CD4-positive, alpha-beta T cell treated with Interleukin-21 for 1 hour (primary cell): ENCODE measurements at places on chromosomes 12 and 14.
A peak's percentile ranks its signal among the peaks of the same experiment; 100 is the strongest.

DNA sequence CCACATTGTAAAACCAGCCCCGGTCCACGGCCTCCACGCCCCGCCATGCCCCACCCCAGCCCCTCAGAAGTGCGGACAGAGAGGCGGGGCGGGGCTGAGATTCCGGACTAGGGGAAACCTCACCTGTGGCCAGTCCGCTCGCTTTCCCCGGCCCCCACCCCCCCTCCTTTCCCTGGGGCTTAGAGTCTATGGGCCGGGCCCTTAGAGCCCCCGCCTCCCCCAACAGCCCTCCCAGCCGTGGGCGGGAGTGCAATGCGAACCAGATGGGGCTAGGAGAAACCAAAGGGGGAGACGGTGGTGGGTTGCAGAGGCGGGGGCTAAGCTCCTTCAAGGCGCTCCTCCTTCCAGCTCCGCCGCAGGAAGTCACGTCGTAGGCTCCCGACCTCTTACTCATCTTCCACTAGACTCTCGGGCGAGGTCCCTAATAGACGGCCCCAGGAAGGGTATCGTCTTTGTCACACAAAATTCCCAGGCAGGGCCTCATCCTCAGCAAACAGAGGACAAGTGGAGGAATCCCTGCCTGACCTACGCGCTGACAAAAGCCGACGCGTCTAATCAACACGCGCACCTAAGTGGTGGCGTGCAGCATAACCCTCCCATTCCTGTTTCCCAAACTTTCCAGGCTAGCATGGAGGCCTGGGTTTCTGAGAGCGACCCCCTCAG, 1.1 kb upstream of the NAB2 start:
- peak; percentile 81 for DNase-seq

GRCh38 chr12:8584004-8584403, 28.7 kb downstream of the AICDA start:
- no peak for DNase-seq

DNA sequence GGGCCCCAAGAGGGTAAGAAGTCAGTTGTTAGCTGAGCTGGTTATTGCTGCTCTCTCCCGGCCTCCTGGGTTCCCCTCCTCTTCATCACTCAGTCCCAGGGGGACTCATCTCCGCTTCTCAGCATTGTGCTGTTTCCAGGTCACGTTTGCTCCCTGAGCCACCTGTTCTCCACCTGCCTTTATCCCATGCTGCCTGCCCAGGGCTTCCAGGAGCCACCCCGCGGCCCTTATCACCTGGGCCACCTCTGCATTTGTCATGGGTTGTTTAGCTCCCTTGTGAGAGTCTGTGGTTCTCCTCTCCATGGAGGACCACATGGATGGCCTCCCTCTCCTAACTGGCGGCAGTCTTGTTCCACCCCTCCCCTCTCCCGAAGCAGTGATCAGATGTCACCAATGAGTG, 36.0 kb downstream of the SYNDIG1L start:
- no peak for DNase-seq

- DNase-seq, result peak; percentile 62
These were observed at the start of gene SETD1B for GRCh38 chr12:121803861-121804416. SETD1B (plus strand) TSS chr12:121804009; CDS start chr12:121804738, 729 bp downstream.

GRCh38 chr12:3230758-3231375, 153.7 kb downstream of the TSPAN9 start:
- no peak for DNase-seq

DNA sequence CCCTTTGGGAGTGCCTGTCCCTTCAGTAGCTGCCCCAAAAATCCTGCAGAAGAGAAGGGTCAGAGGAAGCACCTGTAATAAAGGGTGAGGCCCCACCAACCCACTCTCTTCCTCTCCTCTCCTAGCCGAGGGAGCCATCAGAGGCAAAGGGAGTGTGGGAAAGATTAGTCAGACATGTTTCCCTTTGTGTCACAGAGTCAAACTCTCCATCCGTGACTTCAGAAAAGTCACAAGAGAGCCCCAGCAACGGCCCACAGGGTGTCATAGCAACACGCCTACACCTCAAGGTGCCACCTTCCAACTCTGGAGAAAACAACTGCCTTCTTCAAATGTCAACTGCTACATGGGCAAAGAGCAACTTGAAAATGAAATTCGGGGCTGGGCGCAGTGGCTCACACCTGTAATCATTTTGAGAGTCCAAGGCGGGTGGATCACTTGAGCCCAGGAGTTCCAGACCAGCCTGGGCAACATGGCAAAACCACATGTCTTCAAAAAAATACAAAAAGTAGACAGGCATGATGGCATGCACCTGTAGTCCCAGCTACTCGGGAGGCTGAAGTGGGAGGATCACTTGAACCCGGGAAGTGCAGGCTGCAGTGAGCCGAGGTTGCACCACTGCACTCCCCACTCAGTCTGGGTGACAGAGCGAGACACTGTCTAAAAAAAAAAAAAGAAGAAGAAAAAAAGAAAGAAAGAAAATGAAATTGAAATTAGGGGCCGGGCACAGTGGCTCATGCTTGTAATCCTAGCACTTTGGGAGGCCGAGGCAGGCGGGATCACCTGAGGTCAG, 17.7 kb upstream of the CD27 start:
- peak; percentile 82 for DNase-seq
